ENCODE measurements at places on chromosomes 7 and 10. TPM values are rescaled to one million over a fixed set of nuclear protein-coding genes. Genes with fewer than 3 reads are reported as not detected.
A peak's percentile ranks its signal among the peaks of the same experiment; 100 is the strongest.

DNA sequence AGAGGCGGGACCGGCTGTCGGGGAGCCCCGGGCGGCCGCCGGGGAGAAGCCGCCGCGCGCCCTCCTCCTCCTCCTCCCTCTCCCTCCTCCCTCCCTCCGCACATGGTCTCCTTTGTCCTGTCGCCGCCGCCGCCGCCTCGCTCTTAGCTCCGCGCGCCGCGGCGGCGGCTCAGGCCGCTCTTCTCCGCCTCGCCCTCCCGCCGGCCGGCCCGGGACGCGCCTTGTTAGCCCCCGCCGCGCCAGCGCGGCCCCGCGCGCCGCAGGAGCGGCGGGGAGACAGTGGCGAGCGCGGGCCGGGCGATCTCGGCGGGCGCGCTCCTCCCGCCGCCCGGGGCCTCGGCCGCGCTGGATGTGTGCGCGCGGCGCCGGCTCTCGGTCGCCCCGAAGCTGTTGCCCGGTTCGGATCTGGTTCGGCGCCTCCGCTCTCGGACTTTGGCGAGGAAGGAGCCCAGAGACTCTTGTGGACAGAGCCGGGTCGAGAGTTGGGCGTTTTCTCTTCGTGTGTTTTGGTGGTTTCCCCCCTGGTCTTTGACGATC lies 437.4 kb upstream of the GALNT17 start:
- DNase-seq = peak; percentile 40

DNA sequence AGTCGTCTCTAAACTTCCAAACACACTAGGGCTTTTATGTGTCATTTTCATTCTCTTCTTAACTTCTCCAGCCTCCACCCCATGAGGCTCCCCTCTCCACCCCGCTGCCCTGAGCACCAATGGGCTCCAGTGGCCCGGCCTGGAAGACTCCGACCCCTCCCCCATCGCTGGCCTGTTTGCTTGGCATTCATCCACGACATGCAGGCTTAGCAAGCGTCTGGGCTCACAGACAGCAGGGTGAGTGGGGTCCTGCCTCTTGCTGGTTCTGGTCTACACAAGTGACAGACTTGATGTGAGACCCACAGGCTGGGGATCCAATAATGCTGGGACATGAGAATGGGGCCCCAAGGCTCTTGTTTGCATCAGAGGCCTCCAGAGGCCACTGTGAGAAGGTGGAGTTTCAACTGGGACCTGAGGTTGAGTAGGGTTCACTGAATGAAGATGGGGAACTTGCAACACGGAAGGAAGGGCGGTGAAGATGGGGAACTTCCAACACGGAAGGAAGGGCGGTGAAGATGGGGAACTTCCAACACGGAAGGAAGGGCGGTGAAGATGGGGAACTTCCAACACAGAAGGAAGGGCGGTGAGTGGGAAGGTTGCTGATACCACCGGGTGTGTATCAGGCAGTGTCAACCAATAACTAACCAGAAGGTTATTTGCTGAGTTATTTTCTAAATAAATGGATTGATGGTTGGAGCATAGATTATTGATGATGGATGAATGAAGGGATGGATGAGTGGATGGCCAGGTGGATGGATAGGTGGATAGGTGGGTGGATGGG lies 14.0 kb downstream of the KNDC1 start:
- no peak for DNase-seq

- no peak for DNase-seq
Observed at GRCh38 chr7:111839261-111839660, 277.0 kb upstream of the IMMP2L start.

GRCh38 chr10:70596110-70596798 lies 6.3 kb downstream of the PRF1 start:
- no peak for DNase-seq

GRCh38 chr7:39554583-39555165 lies 11.5 kb upstream of the YAE1 start:
- DNase-seq = no peak

DNA sequence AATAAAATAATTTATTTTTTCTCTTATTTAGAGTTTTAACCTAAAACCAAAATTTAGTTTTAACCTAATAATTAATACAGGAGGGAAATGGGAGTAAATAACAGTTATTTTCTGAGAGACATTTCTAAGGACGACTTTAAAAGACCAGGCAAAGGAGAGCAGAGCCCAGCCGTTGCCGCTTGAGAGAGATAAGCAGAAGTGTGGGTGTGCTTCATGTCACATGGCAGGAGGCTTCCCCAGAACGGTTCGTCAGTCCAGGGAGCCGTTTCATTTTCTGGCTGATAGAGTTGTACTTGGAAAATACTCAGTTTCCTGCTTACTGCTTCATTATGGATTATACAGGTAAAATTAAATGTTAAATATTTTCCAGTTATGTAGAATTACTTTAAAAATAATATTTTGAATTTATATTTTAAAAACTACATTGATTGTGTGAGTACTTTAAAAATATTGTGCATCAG lies 61.4 kb downstream of the ST7 start:
- no peak for DNase-seq

DNA sequence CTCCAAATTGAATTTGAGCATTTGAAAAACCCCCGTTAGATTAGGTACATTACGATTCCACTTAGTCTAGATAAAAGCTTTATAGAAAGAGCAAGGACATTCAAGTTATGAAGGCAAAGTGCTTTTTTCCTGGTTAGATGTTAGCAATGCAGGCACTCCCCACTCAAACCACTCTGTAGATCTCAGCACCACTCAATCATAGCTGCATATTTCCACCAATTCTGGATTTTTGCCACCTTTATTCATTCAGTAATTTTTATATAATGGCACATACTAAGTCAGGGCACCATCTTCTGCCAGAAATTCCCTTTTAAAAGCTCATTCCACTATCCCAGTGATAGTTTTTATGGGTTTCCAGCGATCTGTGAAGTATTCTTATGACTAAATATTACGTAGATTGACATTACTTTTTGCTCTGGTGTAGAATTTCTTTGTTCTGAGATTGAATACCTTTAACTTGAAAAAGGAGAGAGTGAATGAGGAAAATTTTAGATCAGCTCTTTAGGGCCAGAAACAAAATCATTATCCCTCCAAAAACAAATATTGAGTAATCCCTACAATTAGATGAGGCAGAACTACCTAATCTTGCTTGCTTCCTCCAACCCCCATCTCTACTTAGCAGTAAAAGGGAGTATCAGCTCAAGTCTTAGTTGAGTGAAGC lies 51.6 kb downstream of the RNLS start:
- no peak for DNase-seq

GRCh38 chr7:79453558-79454360 lies at the start of gene MAGI2:
Gene MAGI2, minus strand, starts transcription at chr7:79453667. Its CDS starts 347 bp downstream, at chr7:79453320.
- DNase-seq = peak; percentile 64

GRCh38 chr7:106466867-106467266 lies 182.1 kb upstream of the NAMPT start:
- no peak for DNase-seq

DNA sequence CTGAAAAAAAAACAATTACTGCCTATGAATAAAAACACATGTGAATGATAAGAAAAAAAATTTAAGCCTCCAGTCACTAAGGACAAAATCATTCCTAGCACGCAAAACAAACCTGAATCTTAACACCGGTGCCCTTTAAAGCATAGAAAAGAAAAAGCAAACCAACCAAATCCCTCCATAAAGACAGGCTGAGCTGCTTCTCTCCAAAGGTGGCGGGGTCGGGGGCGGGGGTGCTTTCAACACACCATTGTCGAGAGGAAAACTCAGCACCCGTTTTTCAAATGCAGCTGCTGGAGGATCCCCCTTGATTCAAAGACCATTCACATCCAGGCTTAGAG lies 1.4 kb downstream of the ST8SIA6 start:
- no peak for DNase-seq

- DNase-seq = no peak
Observed at GRCh38 chr7:1733206-1733907, 63.3 kb downstream of the ELFN1 start.

SORCS1 gene
- not detected for total RNA-seq

ASB10 gene
- total RNA-seq = not detected

TMEM140 gene
- total RNA-seq = not detected

FFAR4 gene
- total RNA-seq = 0.16 TPM

SOSTDC1 gene
- total RNA-seq = not detected

SPDYE2 gene
- total RNA-seq = not detected
